Stimulated activated CD4-positive, alpha-beta T cell treated with anti-CD3 and anti-CD28 coated beads, TNF-alpha, amount 100 ng/mL, for 1 hour (primary cell): ENCODE measurements at places on chromosomes 3 and 15.

GRCh38 chr3:135739779-135740178 is 225.7 kb upstream of the PPP2R3A start:
- no peak for DNase-seq

DNA sequence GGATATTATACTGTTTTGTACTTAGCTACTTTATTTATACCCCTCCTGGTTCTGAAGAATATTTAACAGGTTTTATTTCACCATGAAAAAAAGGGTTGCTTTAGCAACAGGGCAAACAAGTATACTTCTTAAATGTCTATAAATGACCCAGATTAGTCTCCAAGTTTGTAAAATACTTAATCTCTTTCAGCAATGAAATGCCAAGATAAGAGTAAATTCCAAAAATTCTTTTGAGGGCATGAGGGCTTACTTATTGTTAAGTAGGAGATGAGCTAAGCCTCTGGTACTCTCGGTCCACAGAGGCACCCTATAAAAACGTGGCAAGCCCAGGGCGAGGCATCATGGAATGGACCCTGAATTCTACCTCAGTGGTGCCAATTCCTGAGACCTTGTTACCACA is 264.8 kb upstream of the NSMCE3 start:
- no peak for DNase-seq

- no peak for DNase-seq
Measured at GRCh38 chr3:106086038-106086437, 217.2 kb upstream of the CBLB start.

GRCh38 chr3:172138193-172138537 is 98.8 kb downstream of the FNDC3B start:
- DNase-seq = no peak

DNA sequence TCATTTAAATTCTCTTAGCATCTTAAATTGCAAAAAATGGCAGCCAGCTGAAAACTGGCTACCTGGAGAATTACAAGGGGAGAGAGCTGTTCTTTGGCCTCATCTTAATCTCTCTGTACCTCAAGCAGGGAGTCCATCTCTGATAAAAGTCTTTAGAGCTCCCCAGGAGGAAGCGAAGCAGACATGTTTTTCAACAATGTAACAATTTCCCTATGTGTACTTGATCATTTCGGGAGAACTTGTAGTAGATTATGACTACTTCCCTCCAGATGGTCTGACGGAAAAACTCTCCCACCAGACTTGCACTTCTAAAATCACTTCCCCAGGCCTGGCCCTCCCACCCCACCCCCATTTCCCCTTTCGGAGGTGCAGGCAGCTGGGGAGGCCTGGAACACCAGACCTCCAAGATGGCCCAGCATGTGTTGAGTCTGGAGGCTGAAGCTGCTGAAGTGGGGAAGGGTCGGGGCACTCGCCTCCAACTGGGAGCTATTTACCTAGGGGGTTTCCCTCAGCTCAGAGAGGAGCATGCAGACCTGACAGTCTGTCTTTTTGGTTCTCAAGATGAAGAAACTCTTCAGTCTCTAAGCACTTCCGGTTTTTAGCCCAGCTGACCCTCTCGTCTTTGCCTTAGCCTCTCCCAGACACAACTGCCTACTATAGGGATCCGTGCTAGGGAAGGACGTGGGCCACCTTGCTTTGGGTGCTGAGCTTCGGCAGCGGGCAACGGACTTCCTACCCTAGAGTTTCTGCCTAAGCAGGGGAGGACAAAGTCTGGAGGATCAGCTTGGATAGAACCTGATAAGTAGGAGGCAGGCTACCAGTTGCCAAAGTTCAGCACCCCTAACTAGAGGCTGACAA is 164.0 kb upstream of the TBL1XR1 start:
- no peak for DNase-seq

DNA sequence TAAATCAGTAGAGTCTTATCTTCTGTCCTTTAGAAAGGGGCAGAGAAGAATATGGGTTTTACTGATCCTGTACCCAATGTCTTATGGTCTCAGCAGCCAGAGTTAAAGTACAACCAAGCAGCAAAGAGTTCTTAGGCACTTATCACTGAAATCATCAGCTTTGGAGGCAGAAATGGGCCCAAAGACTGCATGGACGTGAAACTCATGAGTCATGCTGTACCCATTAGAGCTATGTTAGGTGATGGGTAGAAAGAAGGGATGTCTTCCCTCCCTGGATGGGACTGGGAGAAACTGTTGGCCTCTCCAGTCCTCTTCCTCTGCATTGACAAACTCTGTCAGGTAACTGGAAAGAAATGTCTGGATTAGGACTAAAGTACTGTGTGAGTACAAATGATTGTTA is 63.4 kb downstream of the EOMES start:
- no peak for DNase-seq

DNA sequence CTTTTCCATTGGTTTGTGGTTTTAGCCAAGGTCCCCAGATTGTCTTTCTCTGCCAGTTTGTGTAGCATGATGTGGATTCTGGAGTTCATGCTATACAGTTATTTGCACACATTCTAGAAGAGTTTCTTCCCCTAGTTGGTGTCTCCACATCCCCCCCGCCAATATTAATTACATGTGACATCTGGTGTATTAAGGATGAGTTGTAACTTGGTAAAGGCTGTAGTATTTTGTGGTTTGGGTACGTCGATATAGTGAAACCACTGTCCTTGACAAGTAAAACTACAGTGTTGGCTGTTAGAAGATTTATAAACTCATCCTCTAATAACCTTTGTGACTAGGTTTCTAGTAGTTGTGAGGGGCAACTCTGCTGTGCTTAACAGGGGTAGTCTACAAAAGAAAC is 23.7 kb upstream of the P4HTM start:
- DNase-seq = no peak

- DNase-seq = no peak
Measured at GRCh38 chr3:183880121-183880520, 4.6 kb downstream of the PARL start.
